ENCODE measurements at places on chromosomes 3 and 15. TPM values are rescaled to one million over a fixed set of nuclear protein-coding genes. Genes with fewer than 3 reads are reported as not detected.

DNA sequence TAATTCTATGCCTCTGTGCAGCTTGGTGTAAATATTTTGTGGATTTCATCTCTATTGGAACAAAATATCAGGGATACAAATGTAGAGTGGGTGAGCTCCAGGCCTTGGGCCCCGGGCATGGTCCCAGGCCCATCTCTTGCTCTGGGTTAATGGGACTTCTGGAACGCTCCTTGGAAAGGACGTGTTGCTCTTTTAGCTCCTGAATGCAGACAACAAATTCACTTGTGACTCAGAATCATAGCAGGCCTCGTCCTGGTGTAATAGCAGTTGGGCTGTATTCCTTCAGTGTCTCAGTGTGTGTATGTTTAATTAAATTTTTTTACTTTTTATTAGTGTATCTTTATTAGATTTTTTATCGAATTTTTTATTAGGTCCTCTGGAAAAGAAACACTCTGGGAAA is 266.7 kb upstream of the C2CD4B start:
- DNase-seq, result no peak

- DNase-seq, result peak; percentile 19
Measured at GRCh38 chr3:129686941-129687340, 80.5 kb upstream of the PLXND1 start.

DNA sequence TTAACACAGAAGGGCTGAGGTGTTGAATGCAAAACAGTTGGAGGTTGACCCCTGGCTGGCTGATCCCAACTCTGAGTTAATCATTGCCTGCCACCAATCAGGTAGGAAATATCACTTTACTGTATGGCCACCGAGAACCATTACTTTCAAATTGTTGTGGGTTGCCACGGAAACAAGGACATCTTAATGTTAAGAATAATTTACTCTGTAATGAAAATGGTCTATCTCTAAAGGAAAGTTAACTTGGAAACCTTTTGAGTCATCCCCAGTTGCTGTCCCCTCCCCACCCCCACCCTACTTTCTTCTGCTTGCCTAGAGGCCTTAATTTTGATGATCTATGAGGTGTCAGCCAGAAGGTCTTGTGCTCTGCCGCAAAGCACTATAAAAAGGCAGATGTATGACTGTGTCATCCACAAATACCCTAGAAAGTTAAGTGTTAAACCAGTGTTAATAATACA is 78.7 kb upstream of the SNRK start:
- no peak for DNase-seq

- DNase-seq, result no peak
Measured at GRCh38 chr15:78968539-78969271, 23.9 kb upstream of the CTSH start.

DNA sequence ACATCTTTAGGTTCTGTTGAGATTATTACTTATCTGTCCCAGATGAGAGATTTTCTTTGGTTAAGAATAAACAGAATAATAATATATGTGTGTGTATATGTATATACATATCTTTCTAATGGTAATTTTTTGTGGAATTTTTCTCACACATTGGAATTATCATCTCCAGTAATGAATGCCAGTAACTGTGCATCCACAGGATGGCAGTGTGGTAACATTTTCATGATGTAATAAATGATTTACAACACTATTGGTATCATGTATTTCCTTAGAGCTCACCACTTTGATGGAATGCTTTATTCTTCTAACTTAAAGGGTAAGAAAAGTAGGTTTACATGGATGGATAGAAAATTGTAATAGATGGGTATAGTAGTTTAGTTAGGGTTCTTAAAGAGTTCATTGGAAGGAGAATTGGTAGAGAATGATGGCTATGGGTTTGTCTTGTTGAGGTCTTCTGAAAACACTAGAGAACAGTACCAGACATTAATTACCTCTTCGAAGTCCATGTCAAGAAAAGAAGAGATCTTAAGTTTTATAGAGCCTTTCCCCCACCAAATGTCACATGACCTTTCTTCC is 78.1 kb downstream of the STT3B start:
- peak; percentile 48 for DNase-seq

Gene PAQR9
- not detected for total RNA-seq

DNA sequence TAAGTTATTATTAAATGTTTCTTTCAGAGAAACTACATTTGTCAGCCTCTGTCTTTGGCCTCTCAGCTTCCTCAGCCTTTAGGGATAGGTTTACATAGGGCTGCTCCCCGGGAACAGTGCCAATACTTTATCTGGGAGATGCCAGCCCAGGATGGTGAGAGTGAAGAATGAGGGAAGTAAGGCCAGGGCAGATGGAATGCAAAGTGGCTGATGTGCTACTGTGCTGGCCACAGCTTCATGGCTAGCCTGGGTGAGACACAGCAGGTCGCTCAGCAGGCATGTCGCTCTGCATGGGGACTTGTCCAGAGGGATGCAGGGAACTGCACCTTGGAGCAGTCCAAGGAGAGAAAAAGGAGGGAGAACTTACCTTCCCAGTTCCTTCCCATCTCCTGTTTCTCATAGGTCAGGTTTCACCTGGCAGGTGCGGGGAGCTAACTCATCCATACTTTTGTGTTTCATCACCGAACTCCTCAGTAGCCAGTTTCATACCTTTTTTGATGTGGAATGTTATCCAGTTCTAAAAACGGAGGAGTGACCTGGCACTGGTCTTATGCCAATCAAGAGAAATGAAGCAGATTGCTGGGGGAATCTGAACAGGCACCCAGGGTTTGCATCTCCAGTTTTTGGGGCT is 30.9 kb upstream of the C15orf39 start:
- DNase-seq, result no peak

DNA sequence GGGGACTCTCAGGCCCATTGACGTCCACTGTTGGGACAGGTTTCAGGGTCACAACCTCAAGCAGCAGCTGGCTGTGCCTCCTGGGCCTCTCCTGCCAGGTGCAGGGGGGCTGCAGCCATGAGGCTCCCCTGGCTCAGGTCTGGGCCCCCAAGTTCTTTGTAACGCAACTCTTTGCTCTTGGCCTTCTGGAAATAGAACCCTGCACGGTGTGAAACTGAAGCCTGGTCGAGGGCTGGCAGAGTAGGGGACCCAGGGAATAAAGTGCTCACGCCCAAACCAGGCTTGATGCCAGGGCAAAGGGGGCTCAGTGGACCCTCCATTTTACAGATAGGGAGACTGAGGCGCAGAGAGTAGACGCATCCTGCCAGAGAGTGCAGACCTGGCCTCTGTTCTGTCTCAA is 771 bp downstream of the CALML4 start:
- no peak for DNase-seq

- DNase-seq, result no peak
Measured at GRCh38 chr15:101566748-101567488, 77.4 kb upstream of the PCSK6 start.

Gene CLSTN2
- 0.13 TPM for total RNA-seq

DNA sequence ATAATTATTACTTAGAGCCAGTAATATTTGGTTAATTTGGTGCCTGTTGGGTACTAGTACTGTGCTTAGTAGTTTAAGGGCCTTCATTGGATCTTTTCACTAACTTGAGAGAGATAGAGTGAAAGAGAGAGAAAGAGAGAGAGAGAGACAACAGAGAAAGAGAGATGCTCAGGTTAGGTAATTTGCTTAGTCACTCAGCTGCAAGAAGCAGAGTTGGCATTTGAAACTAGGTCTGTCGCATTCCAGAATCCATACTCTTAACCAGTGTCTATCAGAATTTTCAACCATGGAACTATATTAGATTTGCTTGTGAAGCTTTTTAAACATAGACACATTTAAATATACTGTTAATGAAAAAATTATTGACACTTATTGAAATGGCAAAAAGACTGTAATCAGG is 31.1 kb upstream of the NUDT16 start:
- no peak for DNase-seq

DNA sequence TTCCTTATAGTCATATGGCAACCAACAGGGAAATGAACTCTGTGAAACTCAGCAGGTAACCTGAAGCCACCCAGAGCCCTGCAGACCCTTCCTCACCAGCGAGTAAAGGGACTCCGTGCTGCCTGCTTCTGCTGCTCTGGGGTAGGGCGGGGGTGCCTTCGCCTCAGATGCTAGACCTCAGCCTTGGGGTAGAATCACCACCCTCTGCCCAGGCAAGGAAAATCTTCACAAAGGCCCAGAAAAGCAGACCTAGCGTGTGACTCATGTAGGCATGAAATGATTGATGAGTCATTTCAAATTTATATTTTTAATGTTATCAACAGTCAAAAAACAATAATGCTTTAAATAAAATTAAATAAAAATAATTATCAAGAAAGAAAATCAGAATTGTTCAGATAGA is 6.6 kb downstream of the STIMATE start:
- DNase-seq, result no peak

- DNase-seq, result no peak
Measured at GRCh38 chr3:7760718-7761117, 740.9 kb upstream of the LMCD1 start.

Gene PLCB2
- not detected for total RNA-seq

GRCh38 chr15:81161160-81161673 is 27.1 kb downstream of the CFAP161 start:
- no peak for DNase-seq

GRCh38 chr3:185473290-185473815 is 25.5 kb downstream of the TMEM41A start:
- DNase-seq, result no peak

DNA sequence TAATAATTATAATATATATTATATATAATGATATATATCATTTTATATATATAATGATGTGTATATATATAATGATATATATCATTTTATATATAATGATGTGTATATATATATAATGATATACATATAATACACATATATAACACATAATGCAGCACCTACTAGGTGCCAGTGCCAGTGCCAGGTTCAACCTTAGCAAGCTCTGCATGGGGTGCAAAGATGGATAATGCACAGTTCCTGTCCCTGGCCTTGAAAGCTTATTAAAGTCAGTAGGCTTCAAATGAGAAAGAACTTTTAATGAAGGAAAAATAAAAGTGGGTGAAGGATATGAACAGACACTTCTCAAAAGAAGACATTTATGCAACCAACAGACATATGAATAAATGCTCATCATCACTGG is 192.7 kb upstream of the SLC2A2 start:
- DNase-seq, result no peak

Gene ERICH6
- total RNA-seq, result under 0.01 TPM

GRCh38 chr15:94375997-94376396 is 144.6 kb downstream of the MCTP2 start:
- peak; percentile 71 for DNase-seq

Gene PARP14
- 64.2 TPM for total RNA-seq

DNA sequence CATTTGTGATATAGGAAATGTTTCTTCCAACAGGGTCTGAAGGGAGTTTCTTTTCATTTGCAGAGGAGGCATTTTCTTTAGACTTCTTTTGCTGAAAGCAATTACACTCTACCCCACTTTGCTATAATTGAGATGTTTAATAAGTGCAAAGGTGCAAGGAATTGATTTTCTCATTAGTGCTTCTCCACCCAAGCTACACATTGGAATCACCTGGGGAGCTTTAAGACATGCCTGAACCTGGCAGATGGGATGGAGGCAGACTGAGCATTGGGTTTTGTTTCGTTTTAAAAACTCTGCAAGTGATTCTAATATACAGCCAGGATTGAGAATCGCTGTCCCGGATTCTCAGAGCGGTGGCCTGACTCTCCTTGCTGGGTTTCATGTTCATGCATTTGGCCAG is 52.1 kb downstream of the MYZAP start:
- DNase-seq, result no peak
